WTC11 (cell line): ENCODE measurements at places on chromosomes 2 and 18. TPM values are rescaled to one million over a fixed set of nuclear protein-coding genes. Genes with fewer than 3 reads are reported as not detected.

DNA sequence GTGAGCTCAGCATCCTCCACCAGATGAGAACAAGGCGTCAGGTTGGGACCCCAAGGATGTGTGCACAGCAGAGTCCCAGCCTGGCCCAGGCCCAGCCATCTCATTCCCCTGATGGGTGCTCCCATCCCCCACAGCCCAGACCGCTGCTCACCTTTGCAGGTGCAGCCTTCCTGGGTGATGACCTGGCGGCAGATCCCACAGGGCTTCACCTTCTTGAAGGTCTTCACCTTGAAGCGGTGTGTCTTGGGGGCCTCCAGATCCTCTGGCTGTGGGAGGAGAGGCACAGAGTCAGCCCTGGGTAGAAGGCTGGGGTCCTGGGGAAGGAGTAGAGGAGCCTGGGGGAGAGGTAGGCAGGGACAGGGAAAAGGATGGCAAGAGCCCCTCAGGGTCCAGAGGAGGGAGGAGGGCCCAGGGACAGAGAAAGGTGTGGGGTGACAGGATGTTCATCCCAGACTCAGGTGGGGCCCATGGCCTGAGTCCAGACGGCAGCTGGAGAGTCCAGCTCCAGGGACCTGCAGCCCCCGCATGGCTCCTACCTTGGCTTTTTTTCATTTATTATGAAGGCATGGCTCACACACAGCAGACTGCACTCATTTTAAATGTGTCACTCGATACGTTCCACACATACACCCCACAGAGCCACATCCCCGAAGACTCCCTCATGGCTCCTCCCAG is 11.9 kb downstream of the TNS1 start:
- H3K36me3 ChIP-seq: no peaks in the 10 kb centered on the region
- no peak overlapping the region for H3K4me3 ChIP-seq
- no peak overlapping the region for H3K27ac ChIP-seq
- DNase-seq: no peak
- H3K27me3 ChIP-seq: no peaks in the 10 kb centered on the region
- peaks cover 27% of the 10 kb centered on the region for H3K4me1 ChIP-seq

- H3K27ac ChIP-seq: no peak overlapping the region
- no peak overlapping the region for H3K4me3 ChIP-seq
- H3K27me3 ChIP-seq: no peaks in the 10 kb centered on the region
- no peak for DNase-seq
Measured at GRCh38 chr2:238978497-238978896, 130.6 kb downstream of the TWIST2 start.

- no peaks in the 10 kb centered on the region for H3K36me3 ChIP-seq
- no peaks in the 10 kb centered on the region; the same call in 1 of the 2 replicates for H3K27me3 ChIP-seq
- DNase-seq: peak; percentile 20
- no peak overlapping the region for H3K27ac ChIP-seq
- no peak overlapping the region for H3K4me3 ChIP-seq
- H3K4me1 ChIP-seq: peaks cover 68% of the 10 kb centered on the region
Measured at GRCh38 chr2:223041527-223042109, 10.4 kb upstream of the KCNE4 start.

GRCh38 chr2:30192314-30192713 is 39.0 kb upstream of the LBH start:
- no peak for DNase-seq
- H3K36me3 ChIP-seq: 0 out of 2 replicates have a peak, but pooled peaks cover 6% of the 10 kb centered on the region
- no peak overlapping the region for H3K4me3 ChIP-seq

GRCh38 chr18:58723810-58724602 is 52.7 kb downstream of the MALT1 start:
- no peak overlapping the region for H3K27ac ChIP-seq
- no peak for DNase-seq
- H3K36me3 ChIP-seq: no peaks in the 10 kb centered on the region
- no peaks in the 10 kb centered on the region for H3K27me3 ChIP-seq
- peaks cover 2% of the 10 kb centered on the region; the same call in 1 of the 2 replicates for H3K4me1 ChIP-seq
- no peak overlapping the region for H3K4me3 ChIP-seq

DNA sequence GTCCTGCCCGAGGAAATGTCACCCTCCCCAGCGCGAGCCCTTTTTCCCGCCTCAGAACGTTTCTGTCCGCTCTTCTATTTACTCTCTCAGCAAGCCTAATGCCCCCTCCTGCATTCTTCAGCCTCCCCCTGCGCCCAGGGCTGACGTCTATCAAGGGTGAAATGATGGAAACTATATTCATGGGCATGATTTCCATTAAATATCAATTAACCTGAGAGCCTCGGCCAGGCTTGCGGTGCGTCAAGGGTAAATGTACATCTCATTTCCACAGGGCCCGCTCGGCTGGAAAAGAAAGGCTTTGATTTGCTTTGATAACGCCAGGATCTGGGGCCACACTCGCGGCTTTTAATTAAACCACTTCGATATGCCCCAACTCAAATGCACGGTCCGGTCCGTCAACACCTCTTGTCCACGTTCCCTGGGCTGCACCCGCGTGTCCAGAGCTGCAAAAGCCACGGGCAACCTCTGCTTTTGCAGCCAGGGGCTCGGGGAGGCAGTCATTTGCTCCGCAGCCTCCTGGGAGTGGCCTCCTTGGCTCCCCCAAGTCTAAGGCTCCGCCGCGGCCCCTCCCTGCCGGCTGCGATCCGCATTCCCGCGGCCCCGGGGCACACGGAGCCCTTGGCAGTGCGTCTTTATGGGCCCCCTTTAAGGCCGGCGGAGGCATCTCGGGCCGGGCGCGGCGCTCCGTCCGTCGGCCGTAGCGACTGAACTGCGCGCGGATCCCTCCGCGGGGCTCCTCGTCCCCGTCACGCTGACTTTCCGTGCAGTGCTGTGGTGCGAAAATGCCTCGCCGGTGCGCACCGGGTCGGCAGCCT is at the start of gene HOXD8:
Gene HOXD8, plus strand, starts transcription at position 724 of the 815 bp plus-strand sequence. CDS start 662 bp downstream, outside the sequence.
- peaks cover 98% of the 10 kb centered on the region for H3K27me3 ChIP-seq
- H3K4me1 ChIP-seq: peaks cover 23% of the 10 kb centered on the region
- H3K4me3 ChIP-seq: peak within 1 kb of the TSS; percentile 59
- H3K36me3 ChIP-seq: peaks cover 4% of the 10 kb centered on the region; the same call in 1 of the 2 replicates
- H3K27ac ChIP-seq: no peak within 1 kb of the TSS

- no peak overlapping the region for H3K27ac ChIP-seq
- H3K4me3 ChIP-seq: no peak overlapping the region
- no peak for DNase-seq
- peaks cover 1% of the 10 kb centered on the region for H3K36me3 ChIP-seq
- peaks cover 2% of the 10 kb centered on the region; the same call in 1 of the 2 replicates for H3K27me3 ChIP-seq
Measured at GRCh38 chr2:217231724-217232123, 371.9 kb upstream of the TNP1 start.

Gene MC2R
- not detected in 3 replicates for total RNA-seq

Gene CMPK2
- 0.13 to 0.32 TPM (median 0.16 TPM) in 3 replicates for total RNA-seq
